ENCODE measurements at places on chromosomes 6 and 20.

DNA sequence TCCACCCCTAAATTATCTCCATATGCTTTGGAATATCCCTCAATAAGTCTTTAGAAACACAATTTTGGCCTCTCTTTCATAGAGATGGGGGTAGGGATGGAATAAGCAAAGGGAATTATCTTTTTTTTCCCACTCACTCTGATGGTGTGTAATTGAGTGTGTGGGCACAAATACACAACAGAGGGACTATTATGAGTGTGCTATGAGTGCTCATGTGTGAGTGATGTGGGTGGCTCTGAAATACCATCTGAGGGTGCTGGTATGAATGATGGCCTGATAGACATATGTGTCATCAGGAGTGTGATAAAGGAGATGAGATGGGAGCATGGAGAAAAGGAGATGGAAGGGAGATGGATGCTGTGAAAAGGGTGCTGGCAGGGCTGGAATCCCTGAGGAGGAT lies 35.6 kb downstream of the GSS start:
- no peak for DNase-seq

DNA sequence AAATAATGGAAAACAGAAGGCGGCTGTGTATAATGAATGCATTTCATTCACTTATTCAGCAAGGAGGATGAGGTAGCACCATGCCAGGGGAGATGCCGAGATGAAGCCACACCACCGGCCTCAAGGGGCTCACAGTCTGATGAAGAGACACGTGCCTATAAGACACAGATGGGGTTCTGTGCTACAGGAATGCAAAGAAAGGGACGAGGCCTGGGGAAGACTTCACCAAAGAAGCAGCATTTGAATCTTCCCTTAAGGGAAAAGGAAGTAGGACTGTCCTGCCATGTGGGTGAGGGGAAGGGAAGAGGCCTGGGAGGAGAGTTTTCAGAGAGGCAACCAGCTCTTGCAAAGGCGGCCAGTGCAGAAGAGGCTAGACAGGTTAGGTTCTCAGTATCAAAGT lies 98.9 kb downstream of the PSMG4 start:
- DNase-seq, result no peak

- no peak for DNase-seq
Measured at GRCh38 chr20:9884061-9884460, 45.2 kb upstream of the PAK5 start.

DNA sequence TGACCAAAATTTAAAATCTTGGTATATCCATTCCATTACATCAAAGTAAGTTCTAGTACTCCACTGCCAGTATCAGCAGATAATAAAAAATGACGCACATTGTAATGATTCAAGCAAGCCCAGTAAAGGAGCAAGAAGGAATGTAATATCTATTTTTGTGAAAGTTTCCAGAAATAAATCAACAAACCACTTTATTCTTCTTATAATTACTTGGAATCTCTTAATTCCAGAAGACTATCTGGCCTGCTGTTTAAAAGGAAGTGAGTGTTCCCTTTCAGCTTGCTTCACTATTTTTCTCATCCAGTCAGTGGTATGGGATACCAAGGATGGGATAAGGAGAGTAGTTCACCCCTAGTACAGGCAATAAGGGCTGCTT lies 42.2 kb upstream of the DSE start:
- DNase-seq, result no peak

- DNase-seq, result no peak
Measured at GRCh38 chr6:43504756-43505593, 5.2 kb downstream of the LRRC73 start.

DNA sequence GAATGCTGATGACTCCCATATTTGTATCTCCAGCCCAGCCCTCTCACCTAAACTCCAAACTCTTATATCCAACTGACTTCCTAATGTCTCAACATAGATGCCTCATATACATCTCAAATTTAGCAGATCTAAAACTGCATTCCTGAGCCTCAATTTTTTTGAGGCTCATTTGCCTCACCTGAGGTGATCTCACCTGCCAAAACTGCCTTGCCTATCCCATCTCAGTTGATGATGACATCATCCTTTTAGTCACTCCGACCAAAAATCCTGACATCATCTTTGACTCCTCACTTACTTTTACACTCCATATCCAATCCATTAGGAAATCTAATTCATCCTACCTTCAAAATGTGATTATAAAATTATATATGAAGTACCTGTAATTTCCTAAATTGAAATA lies 25.6 kb upstream of the SLPI start:
- DNase-seq, result no peak

- no peak for DNase-seq
Measured at GRCh38 chr20:59577809-59578435, 26.4 kb upstream of the PHACTR3 start.

DNA sequence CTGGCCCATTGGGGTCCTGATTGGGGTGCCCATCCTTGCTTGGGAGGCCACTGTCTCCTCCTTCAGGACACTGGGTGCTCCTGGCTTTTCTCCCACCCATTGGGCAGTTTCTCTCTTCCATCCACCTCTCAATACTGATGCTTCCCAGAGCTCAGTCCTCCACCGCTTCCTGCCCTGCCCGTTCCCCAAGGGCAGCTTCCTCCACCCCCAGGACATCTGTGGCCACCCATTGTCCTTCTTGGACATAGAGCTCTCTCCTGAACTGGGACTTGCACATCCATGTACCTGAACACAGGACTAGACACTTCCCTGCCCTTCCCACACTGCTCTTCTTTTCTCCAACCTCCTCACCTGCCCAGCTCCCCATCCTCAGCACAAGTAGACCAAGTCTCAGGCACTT lies 69.4 kb upstream of the NNAT start:
- no peak for DNase-seq

- DNase-seq, result peak; percentile 60
Measured at GRCh38 chr6:90156861-90157260, 139.8 kb downstream of the BACH2 start.

GRCh38 chr6:157647261-157647915 lies 175.7 kb upstream of the SNX9 start:
- no peak for DNase-seq

- DNase-seq, result no peak
Measured at GRCh38 chr6:108359901-108360882, 65.3 kb downstream of the AFG1L start.

DNA sequence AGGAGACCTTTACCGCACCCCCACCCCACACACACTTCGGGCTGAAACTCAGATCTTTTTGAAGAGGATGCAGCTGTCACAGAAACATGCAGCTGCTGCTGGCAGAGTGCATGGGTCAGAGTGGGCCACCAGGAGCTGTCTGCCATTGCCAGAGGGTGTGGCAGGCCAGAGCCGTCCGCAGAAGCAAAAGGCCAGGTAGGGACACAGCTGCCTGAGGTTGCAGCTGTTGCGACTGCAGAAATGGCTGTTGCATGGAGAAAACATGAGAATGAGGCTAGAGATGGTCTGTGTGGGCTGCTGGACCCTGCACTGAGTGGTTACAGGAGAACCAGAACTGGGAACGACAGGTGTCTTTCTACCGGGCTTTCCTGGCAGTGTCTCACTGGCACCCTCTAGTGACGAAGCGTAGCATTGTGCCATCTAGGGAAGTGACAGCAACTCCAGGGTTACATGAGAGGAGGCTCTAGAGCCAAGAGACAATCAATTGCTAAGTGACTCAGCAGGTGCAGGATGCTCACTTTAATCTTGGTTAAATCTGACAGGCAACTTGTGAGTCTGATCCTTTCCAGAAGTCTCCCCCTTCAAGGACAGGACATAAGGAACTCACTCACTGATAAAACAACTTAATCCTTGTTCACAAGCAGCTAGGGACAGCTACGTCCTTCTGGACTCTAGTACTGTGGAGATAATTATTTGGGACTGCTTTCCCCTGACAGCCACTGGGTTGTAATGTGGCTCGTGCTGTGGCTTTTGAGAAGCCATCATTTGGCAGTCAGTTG lies 29.1 kb upstream of the SERPINB9 start:
- DNase-seq, result peak; percentile 75

DNA sequence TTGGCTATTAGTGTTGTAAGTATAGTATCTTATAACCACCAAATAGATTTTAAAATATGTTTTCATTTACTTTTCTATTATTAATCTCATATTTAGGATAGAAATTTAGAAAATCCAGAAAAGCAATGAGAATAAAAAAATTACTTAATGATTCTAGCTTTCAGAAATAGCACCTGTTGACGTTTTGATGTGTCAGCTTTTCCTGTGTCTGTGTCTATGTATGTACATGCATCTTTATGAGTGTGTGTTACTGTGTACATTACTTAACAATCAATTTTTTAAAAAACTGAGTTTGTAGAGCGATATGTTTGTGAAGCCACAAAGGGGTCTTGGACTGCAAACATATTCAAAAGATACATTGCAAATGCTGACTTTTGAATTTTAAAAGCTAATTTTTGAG lies 526.9 kb downstream of the BCKDHB start:
- DNase-seq, result no peak

- no peak for DNase-seq
Measured at GRCh38 chr6:39608652-39609345, 116.4 kb downstream of the KIF6 start.

GRCh38 chr6:225121-225721 lies 67.1 kb upstream of the DUSP22 start:
- DNase-seq, result peak; percentile 60

DNA sequence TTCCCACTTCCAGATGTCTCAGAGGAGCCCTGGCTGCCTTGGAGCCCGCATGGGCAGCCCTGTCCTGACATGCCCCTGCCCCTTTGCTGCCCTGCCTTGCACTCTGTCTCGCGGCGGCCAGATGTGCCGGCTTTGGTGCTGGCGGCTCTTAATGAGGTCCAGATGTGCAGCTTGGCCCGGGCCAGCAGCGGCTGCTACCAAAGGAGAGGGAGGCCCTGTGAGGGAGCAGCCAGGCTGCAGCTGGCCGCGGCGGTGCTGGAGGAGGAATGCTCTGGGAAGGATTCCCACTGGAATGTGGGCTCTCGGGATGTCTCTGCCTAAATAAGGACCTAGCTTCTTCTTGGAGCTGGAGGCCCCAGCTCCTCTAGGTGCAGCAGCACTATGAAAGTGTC lies 72.4 kb downstream of the FGD2 start:
- no peak for DNase-seq

- no peak for DNase-seq
Measured at GRCh38 chr20:41160686-41161085, 23.3 kb downstream of the PLCG1 start.

DNA sequence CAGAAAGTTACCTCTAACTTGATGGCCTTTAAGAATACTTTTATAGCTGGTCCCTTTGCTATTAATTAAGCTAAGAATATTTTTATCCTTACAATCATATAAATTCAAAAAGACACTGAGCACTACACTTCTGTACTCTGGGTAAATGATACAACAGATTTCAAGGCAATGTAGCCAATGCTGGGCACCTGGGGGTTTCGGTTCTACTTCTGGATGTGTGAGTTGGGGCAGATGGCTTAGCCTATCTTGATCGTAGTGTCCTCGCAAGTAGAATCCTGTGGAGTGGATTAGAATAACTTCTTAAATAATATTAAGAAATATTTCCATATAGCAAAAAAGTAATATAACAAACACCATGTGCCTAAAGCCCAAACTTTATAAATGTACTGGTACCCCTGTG lies 96.9 kb upstream of the NT5E start:
- DNase-seq, result no peak

GRCh38 chr6:100257793-100258395 lies 206.8 kb downstream of the SIM1 start:
- DNase-seq, result no peak

GRCh38 chr6:46993846-46994245 lies 48.3 kb downstream of the ADGRF1 start:
- DNase-seq, result no peak

DNA sequence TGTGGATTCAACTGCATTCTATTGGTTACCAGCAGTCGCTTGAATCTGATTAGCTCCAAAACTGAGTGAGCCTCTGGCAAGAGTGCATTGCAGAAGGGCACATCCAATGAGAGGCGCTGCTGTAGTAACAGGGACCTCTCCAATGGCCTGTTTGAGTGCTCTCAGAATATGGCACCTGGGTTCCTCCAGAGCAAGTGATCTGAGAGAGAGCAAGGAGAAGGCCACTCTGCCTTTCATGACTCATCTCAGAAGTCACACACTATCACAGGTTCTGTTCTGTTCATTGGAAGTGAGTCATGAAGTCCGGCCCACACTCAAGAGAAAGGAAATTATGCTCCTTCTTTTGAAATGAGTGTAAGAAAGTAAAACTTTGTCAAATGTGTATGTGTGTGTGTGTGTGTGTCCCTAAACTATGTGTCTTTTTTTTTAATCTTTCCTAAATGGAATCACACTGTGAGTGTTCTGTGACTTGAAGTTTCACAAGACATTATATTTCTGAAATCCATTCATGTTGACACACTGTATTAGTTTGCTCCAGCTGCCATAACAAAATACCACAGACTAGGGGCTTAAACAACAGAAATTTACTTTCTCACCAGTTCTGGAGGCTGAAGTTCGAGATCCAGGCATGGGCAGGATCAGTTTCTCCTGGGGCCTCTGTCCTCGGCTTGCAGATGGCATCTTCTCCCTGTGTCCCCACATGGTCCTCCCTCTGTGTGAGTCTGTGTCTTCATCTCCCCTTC lies 138.3 kb upstream of the CDYL start:
- peak; percentile 3 for DNase-seq

DNA sequence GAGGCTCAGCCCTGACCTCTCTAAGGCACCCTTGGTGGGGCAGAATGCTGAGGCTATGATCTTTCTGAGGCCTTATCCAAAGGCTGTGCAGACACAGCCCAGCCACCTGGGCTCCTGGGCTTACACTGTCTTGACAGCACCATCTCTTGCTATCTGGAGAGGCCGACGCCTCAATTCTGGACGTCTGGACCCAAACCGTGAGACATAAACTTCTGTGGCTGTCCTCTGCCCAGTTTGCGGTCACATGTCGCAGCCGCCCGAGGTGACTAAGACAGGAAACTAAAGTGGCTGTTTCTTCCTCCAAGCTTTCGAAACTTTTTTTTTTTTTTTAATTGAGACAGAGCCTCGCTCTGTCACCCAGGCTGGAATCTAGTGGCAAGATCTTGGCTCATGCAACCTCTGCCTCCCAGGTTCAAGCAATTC lies 49.3 kb downstream of the PRR18 start:
- DNase-seq, result peak; percentile 30

DNA sequence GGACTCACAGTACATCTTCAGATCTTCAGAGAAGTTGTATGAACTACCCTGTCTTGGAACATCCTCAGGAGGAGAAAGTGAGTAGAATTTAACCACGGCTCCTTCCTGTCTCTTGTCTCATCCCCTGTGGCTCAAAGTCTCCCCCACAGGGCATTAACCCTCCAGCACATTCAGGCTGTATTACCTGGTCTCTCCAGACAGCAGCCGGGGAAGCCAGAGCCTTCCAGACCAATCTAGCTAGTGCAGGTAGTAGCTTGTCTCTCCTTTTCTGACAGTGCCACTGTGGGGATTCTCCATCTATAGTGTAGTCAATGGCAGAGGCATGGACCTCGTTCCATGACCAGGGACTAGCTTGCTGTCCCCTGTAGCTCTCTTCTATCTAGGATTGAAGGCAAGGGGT lies 16.9 kb upstream of the ELMO2 start:
- no peak for DNase-seq

GRCh38 chr6:104418125-104418524 lies 441.6 kb downstream of the HACE1 start:
- no peak for DNase-seq

DNA sequence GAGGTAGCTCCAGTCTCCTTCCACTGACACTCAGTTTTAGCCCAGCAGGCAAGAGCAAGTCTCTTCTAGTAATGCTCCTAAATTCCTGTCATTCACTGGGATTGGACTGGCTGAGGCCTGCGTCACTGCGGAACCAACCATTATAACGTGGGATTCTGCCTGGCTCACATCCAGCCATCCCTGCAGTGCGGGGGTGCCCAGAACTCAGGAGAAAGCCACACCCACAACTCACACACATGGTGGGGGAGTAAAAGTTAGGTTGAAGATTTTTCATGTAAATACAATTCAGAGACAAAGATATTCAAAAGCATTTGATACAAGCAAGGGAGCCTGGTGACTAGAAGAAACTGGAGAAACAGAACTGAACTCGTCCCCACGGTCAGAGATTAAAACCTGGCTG lies 504.0 kb upstream of the CDH4 start:
- no peak for DNase-seq

Measured in stimulated activated CD4-positive, alpha-beta T cell treated with anti-CD3 and anti-CD28 coated beads, Interleukin-4, amount 100 ng/mL, for 4 hours (primary cell).